ENCODE measurements at places on chromosomes 2 and 18.

DNA sequence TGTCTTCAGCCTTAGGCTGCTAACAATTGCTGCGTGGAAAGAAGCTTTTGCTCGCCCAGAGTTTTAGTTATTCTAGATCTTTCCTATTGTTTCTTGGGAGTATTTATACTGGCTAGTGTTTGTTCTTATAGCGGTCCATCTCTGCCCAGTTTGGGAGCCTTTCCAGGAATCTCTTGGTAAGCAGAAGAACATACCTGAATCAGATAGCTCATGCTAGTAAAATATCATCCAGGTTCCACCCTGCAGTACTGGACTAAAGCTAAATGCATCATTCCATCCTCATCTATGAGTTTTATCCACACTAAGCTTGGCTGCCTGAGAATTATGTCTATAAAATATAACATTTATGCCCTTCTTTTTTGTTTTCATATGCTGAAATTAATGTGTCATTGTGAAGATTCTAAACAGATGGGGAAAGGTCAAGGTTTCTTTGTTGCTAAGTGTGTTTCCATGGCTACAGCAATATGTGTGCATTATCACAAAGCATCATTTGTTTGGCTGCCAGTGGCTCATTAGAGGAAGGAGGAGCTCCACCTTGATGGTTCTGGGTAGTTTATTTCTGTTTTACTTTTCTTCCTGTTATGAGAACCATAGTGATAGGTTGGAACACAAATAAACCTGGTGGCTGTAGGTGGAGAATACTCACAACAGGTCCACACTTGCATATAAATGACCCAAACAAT lies 182.8 kb downstream of the PIK3C3 start:
- DNase-seq: no peak

DNA sequence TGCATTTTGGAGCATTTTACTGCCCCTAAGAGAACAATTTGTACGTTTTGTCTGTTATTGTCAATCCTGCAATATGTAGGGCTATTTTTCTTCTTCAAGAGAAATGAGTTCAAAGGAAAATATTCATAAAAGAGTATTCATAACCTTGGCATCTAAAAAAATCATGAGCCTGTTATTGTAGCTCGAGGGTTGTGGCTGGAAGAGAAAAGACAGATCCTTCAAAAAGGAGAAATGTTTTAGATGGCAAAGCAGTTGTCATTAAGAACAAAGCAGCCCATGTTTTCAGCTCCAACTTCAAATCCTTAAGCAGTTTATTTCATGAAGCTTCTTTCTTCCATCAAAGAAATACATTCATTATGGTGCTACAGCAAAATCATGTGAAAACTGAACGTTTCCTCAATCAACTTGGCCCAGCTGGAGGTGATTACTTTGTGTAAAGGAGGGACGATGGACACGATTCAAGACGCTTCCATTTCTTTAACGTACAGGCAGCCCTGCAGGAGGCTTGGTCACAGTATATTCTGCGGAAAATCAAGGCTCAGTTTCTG lies 31.4 kb downstream of the QPCT start:
- DNase-seq: no peak

- no peak for DNase-seq
Observed at GRCh38 chr2:41576423-41576822, 471.4 kb upstream of the PKDCC start.

DNA sequence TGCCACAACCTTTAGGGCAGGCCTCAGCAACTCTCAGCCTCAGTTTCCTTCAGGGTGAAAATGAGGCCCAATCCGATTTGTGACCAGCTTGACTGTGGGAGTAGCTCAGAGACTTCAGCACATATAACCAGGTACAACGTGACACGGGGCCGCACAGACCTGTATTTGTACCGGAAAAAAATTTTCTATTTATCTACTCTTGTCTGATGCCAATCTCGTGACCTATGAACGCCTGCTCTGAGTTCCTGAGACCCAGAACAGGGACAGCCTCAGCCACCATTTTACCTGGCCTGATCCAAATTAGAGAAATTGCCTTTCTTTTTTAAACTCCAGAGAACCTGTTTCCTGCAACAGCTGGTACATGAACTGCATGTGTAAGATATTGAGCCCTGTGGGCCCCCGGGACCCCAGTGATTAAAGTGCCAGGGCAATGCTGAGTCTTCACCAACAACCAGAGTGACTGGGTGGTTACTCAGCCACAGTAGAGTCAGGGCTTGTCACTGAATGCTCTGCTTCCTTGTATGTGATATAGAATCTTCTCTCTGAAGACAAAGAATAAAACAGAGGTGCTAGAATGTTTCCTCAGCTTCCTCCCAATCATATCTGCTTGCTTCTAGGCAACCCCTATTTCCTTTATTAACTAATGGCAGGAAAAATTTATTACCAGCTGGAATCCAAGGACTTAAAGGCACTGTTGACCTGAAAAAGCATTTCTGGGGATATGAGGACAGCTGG lies 47.8 kb upstream of the FZD7 start:
- DNase-seq: no peak

DNA sequence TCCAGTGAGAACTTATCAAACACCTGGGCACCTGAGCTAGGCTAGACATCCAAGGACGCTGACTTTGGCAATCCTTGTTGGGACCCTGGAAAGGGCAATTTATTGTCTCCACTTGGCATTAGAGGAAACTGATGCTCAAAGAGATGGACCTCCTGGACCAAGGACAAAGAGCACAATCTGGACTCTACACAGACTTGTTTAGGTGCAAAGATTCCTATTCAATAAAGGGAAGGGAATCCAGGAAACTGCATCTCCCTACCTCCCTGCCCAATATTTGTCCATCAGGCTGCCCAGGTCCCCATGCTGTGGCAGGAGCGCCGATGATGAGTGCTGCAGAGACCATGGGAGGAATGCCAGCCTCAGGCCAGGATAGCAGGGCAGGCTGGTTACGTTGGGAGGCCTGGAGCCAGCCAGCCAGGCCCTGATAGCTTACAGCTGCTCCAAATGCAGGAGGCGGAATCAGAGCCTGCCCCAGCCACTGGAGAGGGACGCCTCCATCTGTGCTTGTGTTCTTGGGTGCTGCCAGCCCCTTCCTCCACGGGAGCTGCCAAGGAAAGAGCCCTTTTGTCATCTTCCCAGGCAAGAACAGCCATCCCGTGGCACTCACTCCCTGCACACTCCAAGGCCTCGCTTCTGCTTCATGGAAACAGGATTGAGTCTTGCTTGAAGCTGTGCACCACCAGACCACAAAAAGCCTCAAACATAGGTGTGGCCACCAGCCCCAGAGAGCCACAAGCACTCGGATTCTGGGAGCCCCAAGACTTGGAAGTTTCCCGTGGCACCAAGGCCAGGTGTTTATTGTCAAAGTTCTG lies 60.0 kb downstream of the HS1BP3 start:
- DNase-seq: no peak

- DNase-seq: no peak
Observed at GRCh38 chr18:59202258-59202820, 17.6 kb upstream of the GRP start.

DNA sequence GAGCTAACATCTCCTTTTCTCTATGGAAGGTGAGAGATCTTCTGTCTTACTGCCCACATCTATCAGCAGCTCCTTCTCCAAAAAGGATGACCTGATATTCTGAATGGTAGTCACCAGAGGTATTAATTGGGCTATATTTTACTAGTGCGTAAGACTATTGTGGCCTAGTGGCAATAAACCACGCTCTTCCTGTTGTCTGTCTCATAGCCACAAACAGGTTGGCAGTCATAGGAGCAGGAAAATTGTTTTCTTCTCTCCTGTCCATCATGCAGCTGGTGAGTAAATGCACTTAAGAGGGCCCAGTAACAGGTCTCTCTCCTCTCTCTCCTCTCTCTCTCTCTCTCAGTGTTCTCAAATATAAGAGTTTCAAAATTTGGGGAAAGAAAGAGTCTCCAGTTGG lies 856.8 kb upstream of the ACVR2A start:
- no peak for DNase-seq

GRCh38 chr18:79601234-79601633 lies 78.4 kb upstream of the CTDP1 start:
- DNase-seq: no peak

DNA sequence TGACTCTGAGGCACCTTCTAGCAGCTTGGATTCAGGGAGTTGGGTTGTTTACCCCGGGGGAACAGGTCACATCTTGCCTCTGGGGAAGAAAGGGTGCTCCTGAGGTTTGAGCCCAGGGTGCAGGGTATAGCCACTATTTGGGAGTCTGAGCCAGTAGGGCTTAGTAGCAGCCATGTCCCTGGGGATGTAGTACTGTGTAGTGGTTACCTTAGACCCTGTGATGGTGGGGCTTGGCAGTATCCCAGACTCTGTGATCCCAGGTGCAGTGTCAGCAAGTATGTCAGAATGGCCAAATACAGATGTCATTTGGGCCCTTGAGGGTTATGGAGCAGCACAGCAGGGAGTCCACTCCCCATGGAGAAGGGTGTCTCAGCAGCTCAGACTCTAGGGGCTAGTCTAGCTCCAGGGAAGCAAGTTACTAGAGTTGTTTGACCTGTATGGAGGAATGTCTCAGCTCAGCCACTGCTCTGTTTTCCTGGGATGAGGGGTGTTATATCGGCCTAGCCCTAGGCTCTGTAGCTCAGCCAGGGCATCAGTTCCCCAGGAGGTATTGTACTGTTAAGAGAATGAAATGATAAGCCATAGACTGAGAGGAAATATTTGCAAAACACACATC lies 151.3 kb downstream of the UBR3 start:
- no peak for DNase-seq

DNA sequence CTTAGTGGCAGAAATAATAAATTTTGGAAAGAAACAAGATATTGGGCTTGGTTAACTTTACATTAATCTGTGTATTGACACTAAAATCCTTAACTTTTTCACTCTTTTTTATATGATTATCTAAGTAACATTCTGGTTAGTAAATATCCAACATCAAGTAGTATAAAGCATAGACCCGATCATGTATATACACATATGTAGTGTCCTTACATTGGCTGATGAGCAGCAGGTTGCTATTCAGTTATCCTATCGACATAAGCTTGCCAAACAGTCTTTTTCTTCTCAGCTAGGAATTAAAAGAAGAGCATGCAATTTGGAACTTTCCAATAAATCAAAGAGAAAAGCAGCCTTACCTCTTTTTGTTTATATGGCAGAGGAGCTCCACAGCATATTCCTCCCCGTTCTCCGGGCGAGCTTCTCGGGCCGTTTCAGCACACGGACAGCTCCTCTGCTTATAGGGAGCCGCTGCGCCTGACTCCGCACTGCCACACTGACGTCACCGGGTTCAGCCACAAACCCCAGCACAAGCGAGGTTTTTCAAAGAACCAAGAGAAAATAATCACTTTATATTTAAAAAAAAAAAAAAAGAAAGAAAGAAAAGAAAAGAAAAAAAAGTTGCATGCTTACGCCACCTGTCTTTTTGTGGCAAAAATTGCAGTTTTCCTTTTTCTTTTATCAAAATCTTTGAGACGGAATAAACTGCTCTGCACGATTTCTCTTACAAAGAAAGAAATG lies at the start of gene SCG2:
Gene SCG2, minus strand, starts transcription at position 430 of the 735 bp plus-strand sequence. CDS start 3,079 bp downstream, outside the sequence.
- DNase-seq: peak; percentile 54

- DNase-seq: no peak
Observed at GRCh38 chr2:204604061-204604460, 58.8 kb downstream of the PARD3B start.

GRCh38 chr18:77059294-77059916 lies 73.2 kb downstream of the MBP start:
- DNase-seq: peak; percentile 46

GRCh38 chr2:21891191-21891590 lies 767.4 kb downstream of the TDRD15 start:
- no peak for DNase-seq

All from GM20000 (cell line).